Fibroblast of gingiva (primary cell): ENCODE measurements at places on chromosomes 6 and 20.

GRCh38 chr6:139256087-139256486, 35.7 kb downstream of the TXLNB start:
- DNase-seq, result peak; percentile 75

DNA sequence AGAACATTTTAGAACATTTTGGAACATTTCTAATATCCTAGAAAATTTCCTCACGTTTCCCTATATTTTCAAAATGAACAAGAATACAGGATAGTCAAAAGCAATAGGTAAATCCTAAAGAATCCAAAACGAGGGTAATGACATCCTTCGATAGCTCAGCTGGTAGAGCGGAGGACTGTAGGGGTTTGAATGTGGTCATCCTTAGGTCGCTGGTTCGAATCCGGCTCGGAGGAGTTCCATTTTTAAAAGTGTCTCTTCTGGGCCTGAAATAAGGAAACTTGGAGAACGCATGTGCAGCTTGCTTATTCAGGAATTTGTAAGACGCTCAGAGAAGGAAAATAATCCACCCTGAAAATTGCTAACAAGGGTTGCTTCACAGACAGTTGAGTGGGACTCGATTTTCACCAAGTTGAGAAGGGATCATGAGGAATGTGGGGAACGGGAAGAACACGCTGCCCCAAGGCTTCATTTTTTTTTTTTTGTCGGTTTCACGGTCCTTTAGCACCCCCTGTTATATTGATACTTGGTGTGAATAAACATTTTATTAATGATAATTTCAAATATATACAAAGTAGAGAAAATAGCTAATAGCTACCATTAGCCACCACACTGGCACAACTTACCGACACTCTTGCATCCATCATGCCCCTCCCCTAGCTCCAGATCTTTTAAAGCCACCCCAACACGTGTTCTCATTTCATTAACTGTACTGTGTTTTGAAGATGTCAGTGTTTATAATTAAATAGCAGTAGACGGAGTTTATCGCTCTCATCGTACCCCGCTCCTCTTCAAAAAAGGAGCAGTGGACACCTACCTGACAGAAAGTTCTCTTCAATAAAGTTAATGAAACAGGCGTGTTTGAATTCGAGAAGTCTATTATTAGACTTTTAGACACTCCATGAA, 1.8 kb upstream of the ABT1 start:
- peak; percentile 81 for DNase-seq

GRCh38 chr6:133277900-133278545, 36.9 kb downstream of the EYA4 start:
- DNase-seq, result no peak

- DNase-seq, result no peak
These were observed 198.1 kb upstream of the UST start for GRCh38 chr6:148548749-148549140.

- DNase-seq, result no peak
These were observed 63.0 kb downstream of the EZR start for GRCh38 chr6:158756126-158756525.

DNA sequence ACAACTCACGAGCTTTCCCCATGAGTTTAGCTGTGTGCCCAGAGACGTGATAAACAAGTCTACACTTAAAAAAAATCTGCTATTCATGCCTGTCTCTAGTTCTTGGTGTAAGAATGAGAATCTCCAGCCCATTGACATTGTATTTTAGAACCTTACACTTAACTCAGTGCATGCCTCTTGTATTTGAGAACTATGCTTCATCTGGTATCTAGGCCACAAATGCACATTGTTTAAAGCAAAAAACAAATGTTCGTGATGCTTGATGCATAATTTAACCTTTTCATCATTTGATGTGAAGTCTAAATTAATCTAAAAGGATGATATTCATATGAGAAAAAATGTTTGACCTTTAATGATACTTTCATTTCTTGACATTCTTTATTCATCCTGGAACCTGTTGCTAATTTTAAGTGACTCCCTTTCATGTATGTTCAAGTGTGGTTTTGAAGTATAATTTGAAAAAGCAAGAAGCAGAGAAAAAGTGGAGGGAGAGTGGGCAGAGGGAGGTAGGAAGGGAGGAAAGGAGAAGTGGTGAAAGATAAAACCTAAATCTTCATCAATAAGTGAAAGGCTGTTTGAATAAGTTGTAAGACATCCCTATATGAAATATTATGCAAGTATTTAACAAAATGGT, 116.9 kb downstream of the PFDN4 start:
- DNase-seq, result no peak

DNA sequence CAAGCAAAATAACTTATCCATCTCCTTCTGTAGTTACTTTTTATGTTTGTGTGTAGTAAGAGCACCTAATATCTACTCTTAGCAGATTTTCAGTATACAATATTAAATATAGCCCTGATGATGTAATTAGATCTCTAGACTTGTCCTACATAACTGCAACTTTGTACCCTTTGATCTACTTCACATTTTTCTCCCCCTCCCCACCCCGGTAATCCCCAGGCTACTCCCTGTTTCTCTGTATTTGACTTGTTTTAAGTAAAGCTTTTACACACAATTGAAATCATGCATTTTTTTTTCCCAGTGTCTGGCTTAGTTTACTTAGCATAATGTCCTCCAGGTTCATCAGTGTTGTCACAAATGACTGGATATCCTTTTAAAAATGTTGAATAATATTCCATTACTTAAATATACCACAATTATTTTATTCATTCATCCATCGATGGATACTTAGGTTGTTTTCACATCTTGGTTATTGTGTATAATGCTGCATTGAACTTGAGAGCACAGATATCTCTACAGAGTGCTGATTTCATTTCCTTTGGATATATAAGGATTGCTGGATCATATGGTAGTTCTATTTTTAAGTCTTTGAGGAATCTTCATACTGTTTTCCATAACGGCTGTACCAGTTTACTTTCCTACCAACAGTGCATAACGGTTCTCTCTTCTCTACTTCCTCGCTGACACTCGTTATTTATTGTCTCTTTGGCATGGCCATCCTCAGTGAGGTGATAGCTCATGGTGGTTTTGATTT, 212.7 kb downstream of the CDKAL1 start:
- no peak for DNase-seq

DNA sequence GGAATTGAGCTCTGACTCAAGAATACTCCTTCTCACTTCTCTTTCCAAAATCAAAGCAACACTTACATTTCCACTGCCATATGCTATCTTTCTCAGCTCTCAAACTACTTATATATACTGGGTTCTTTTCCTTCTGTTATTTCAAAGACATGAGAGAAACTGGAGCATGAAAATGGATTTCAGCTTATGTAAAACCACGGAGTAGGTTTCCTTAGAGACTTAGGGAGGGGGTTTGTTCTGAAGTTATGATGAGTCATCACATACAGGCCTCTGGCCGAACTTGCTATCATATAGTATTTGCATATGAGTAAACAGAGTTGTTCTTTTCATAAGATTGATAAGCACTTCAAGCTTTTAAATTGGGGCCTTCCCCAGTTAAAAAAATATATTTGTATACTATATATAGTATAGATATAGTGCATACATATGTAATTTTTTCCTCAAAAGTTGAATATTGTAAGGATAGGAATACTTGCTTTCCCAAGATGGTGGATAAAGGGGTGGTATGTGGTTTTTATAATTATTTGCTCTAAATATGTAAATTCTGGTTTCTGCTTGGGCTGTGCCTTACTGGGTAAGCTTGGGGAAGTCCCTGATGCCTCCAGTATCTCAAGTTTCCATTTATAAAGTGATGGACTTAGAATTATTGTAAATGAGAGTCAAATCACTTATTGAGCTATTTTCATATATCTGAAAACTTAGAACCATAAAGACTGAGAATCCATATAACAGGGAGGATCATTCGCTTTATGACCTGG, 273.9 kb downstream of the RFPL4B start:
- DNase-seq, result peak; percentile 8

- DNase-seq, result no peak
These were observed 215.1 kb downstream of the PHACTR1 start for GRCh38 chr6:12931639-12932038.

GRCh38 chr20:15475483-15475882, 1097.8 kb downstream of the KIF16B start:
- no peak for DNase-seq

- no peak for DNase-seq
These were observed 39.7 kb upstream of the HTR1B start for GRCh38 chr6:77502981-77503380.

GRCh38 chr20:45487231-45487635, 17.7 kb downstream of the WFDC2 start:
- DNase-seq, result no peak

- no peak for DNase-seq
These were observed 24.9 kb upstream of the PAQR8 start for GRCh38 chr6:52336919-52337561.

GRCh38 chr6:79543886-79544285, 6.7 kb upstream of the LCA5 start:
- DNase-seq, result no peak

- peak; percentile 75 for DNase-seq
These were observed 815 bp downstream of the UTRN start for GRCh38 chr6:144285798-144286502.

DNA sequence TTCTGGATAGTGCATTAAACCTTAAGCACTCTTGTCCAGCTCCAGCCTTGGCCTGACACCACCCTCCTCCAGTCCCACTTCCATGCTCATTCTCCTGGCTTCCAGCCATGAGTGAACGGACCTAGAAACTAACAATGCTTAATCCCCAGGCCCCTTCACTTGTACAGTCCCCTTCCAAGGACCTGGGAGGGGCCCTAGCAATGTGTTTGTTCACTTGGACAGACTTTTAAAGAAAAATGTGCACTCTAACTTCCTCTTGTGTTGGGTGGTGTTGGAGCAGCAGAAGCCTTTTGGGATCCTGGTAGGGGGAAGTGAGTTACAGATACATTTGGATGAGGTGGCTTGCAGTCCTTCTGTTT, 48.9 kb upstream of the CCN6 start:
- DNase-seq, result no peak

DNA sequence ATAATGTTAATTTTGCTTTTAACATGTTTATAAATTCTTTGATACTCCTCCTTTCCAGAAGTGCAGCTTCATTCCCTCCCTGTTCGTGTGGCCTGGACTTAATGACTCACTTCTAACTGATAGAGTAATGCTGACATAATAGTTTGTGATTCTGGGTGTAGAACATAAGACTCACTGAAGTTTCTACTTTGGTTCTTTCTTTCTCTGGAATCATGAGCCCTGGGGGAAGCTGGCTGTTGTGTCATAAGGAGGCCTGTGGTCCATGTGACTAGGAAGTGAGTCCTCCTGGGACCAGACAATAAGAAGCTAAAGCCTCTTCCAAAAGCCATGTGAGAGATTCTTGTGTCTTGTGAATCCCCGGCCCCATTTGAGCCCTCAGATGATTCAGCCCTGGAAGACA, 30.5 kb upstream of the HLA-G start:
- DNase-seq, result peak; percentile 14

- peak; percentile 16 for DNase-seq
These were observed 67.4 kb upstream of the HINT3 start for GRCh38 chr6:125888989-125889656.

DNA sequence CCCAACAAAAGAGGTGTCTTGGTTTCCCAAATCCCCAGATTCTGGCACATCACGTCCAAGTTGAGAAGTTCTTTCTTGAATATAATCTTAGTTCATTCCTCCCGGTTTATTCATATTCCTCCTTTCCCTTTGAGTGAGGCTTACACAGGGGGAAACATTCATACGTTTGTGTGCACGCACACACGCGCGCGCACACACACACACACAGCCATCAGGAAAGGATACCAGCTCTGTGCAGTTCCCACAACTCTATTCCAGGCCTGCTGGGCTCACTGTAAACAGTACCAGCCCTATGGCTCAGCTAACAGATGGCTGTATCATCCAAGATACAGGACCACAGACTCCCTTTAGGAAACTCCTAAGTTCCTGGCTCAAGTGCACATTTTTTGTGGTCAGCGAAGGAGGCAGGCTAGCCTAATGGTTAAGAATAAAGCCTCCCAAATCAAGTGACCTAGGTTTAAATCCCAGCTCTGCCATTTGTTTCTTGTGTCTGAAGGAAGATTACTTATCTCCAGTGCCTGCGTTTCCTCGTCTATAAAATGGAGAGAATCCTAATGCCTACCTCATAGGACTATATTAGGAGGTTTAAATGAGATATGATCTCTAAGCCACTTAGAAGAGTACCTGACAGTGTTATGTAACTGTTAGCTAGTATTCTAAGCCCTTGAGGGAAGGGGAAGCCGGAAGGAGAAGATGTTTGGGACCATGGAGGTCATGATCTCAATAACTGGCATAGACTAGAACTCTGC, 3.7 kb upstream of the TAF8 start:
- peak; percentile 42 for DNase-seq

DNA sequence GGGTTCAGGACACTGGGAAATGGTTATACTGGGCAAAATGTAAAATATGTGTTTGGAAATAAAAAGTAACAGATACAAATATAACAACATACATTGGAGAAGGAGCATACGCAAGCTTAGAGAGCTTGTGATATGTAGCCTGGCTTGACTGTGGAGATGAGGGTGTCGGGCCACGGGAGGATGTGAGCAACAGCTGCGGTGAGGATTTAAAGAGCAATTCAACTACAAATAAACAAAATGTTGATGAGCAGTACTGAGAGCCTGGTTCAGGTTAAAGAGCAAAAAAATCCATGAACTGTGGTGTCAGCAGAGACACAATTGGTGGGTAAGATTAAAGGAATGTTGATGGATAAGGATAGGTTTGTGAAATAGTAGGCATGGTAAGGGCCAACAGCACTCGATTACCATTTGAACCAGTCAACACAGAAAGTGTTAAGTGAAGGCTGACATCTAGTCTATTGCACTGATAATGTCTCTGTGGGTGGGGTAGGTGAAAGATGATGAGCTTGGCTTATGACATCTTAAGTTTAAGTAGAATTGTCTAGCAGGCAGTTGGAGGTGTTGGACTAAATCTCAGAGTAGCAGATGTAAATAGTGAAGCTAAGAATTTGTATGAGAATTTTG, 723.2 kb downstream of the EPM2A start:
- DNase-seq, result no peak

DNA sequence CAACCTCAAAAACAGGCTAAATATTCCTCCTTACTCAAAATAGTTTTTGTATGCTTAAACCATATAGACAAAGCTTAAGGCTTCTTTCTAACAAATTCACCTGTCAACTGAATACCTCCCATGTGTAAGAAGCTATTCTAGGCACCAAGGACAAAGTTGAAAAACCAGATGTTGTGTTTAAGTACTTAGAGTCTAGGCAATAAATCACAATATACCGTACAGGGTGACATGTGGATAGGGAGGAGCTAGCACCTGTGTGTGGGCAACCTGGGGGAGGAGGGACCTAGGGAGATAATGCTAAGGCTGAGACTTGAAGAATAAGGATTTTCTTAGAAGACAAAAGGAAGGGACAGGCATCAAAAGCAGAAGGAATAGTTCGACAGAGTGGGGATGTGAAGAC, 123.5 kb downstream of the LMBRD1 start:
- no peak for DNase-seq

DNA sequence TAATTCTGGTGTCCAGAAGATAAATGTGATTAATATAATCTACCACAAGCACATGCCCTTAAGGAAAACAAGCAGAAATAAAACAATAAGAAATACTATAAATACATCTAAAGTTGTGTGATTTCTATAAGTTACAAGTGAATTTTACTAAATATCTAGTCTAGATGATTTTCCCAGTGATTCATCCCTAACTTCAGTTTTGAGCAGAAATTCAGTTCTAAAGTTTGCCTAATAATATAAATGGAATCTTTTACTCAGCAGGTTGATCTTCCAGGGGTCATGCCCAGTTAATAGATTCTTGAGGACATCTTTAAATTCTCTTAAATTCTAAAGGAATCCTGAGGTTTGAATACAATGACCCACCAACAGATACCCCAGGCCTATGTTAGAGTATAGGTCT, 37.3 kb downstream of the PDE7B start:
- DNase-seq, result no peak
